ENCODE measurements at places on chromosomes 7 and 10. TPM values are rescaled to one million over a fixed set of nuclear protein-coding genes. Genes with fewer than 3 reads are reported as not detected.

- no peak for DNase-seq
These were observed 28.6 kb downstream of the MRPL32 start for GRCh38 chr7:42960762-42961161.

GRCh38 chr10:6416892-6417512, 163.1 kb downstream of the PRKCQ start:
- no peak for DNase-seq

DNA sequence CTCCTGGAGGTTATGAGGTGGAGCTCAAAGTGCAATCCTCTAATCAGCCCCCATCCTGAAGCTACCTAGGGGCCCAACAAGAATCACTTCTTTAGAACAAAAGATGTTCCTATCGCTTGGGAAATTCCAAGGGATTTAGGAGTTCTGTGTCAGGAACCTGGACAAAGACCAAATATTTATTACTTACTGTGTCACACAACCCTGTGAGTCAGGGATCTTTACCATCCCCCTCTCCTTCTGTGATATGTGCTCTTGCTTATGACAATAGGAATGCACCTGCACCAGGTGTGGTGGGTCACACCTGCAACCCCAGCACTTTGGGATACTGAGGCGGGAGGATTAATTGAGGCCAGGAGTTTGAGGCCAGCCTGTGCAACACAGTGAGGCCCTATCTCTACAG, 485.8 kb downstream of the PLXDC2 start:
- no peak for DNase-seq

GRCh38 chr7:30411173-30411572, 67.4 kb downstream of the NOD1 start:
- no peak for DNase-seq

DNA sequence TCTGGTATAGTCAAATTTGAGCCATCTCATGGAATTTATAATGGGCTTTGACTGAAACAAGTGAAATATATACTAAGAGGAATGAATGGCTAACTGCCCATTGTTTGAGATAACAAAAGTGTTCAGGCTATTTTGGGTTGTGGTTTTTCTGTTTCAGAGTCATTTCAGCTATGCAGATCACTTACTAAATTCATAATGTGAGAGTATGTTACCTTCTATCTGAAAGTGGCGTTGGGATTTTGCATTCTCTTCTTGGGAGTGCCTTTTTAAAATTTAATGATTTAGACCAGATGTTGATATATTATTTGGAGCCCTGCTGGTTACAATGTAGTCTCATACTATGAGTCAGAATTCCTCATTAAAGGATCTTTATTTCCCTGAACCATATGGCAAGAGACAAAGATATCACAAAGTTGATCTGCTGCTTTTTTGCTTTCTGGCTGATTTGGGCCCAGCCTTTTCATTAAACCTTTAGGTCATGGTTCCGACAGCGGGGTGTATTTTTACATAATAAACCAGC, 10.4 kb downstream of the VCL start:
- DNase-seq: no peak

DNA sequence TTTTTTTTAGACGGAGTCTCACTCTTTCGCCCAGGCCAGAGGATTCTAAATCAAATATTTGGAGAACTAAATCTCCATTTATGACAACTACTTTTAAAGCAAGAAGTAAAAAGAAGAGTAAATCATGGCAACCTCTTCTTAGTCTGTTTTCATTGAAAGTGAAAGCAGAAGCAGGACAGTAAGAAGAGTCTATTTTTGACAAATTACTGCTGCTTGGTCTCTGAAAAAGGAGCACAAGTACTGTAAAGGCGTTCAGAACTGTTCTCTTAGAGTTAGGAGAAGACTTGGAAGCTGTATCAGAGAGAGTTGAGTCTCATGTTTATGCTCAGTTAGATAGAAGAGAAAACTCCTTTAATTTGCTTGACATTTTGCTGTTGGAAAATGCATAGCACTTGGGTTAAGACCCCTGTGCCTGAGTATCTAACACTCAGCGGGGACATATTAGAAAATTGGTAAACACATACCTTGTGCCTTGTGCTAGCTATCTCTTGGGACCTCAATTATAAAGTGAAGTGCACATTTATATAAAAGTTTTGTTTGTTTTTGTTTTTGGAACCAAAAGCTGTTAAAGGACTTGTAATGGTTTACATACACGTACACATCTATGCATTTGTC, 433.0 kb downstream of the ANKRD7 start:
- DNase-seq: no peak

GRCh38 chr10:69769395-69769992, 32.2 kb upstream of the COL13A1 start:
- DNase-seq: peak; percentile 95

- peak; percentile 39 for DNase-seq
These were observed at the start of gene SEMA4G for GRCh38 chr10:100969187-100970075. SEMA4G (plus strand) TSS chr10:100969504; CDS start chr10:100972913, 3,409 bp downstream.

GRCh38 chr7:2606539-2606936, 25.2 kb upstream of the TTYH3 start:
- DNase-seq: no peak

Gene HDAC9
- total RNA-seq: 0.03 TPM

Gene STOX1
- 1.8 TPM for total RNA-seq

Gene TMEM254
- total RNA-seq: 5.4 TPM

Gene PARG
- 19.3 TPM for total RNA-seq

Gene HOXA2
- not detected for total RNA-seq

Gene MYH16
- not detected for total RNA-seq

Gene JAKMIP3
- 0.99 TPM for total RNA-seq
